Body of pancreas (tissue), 4 donors: ENCODE measurements at places on chromosomes 1 and 21. TPM values are rescaled to one million over a fixed set of nuclear protein-coding genes. Genes with fewer than 3 reads are reported as not detected.

MMEL1 gene
- total RNA-seq: not detected

ENAH gene
- total RNA-seq: 21.1 TPM

DNA sequence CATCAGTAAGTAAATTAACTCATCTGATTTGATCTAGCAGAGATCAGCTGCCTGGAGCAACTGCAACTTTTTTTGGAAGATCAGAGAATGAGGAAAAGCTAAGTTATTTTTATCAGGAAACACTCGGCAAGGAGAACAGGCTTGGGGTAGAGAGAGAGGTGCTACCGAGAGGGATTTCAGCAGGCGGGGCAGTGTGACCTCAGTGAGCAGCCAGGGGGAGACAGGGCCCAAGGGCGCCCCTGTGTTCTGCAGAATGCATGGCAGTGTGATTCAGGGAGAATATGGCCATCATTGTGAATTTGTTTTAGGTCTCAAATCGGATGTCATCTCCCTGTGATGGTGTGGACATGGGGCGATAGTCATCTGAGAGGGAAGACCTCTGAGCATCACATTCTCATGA lies 484.1 kb upstream of the VAMP3 start:
- no peaks in the 10 kb centered on the region for H3K4me1 ChIP-seq
- H3K4me3 ChIP-seq: no peak overlapping the region
- H3K36me3 ChIP-seq: no peaks in the 10 kb centered on the region
- DNase-seq: no peak
- no peaks in the 10 kb centered on the region for H3K27me3 ChIP-seq
- H3K27ac ChIP-seq: no peak overlapping the region

LCE2B gene
- total RNA-seq: not detected

DNA sequence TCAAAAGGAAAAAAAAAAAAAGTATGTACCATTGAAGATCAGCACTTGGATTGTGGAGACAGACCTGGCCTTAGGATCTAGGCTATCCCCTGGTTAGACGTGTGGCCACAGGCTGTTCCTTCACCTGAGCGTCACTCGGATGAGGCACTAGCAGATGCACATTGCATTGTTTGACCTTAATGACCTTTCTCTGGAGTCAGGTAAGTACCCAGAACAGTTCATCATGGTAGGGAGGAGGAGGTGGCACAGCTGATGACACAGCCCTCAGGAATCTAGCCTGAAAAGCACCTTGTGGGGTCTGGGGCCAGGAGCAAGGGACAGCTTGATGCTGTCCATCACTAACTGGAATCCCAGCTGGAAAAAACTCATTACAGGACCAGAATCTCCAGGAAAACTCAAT lies 21.2 kb downstream of the NECAP2 start:
- no peaks in the 10 kb centered on the region for H3K27me3 ChIP-seq
- H3K27ac ChIP-seq: no peak overlapping the region
- DNase-seq: no peak
- no peak overlapping the region for H3K4me3 ChIP-seq
- H3K4me1 ChIP-seq: no peaks in the 10 kb centered on the region
